Heart left ventricle (tissue), 16 donors: ENCODE measurements at places on chromosomes 2 and 18. TPM values are rescaled to one million over a fixed set of nuclear protein-coding genes. Genes with fewer than 3 reads are reported as not detected.

TRIM43 gene
- total RNA-seq: not detected

RPIA gene
- total RNA-seq: 13.8 TPM

CYTIP gene
- total RNA-seq: 0.53 TPM

BCL2 gene
- total RNA-seq: 7.5 TPM

DNA sequence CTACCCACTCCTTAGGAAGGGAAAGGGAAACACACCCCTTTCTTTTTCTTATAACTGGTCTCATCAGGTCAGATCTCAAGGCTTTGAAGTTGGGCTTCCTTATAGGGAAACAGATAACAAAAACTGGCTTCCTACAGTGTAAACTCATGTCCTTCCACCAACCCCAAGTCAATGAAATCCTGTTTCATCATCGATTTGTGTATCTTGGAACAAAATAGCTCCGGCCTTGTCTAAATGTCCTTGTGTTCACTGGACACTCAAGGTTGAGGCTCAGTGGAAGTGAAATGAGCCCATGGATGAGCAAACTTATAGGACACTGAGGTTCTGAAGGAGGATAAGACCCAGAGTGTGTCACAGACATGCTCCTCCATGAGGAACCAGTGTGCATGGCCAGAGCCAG lies 156.1 kb upstream of the REV1 start:
- H3K36me3 ChIP-seq: no peaks in the 10 kb centered on the region
- DNase-seq: no peak
- no peaks in the 10 kb centered on the region for H3K27me3 ChIP-seq
- H3K4me1 ChIP-seq: peaks cover 25% of the 10 kb centered on the region
- H3K4me3 ChIP-seq: no peak overlapping the region

DNA sequence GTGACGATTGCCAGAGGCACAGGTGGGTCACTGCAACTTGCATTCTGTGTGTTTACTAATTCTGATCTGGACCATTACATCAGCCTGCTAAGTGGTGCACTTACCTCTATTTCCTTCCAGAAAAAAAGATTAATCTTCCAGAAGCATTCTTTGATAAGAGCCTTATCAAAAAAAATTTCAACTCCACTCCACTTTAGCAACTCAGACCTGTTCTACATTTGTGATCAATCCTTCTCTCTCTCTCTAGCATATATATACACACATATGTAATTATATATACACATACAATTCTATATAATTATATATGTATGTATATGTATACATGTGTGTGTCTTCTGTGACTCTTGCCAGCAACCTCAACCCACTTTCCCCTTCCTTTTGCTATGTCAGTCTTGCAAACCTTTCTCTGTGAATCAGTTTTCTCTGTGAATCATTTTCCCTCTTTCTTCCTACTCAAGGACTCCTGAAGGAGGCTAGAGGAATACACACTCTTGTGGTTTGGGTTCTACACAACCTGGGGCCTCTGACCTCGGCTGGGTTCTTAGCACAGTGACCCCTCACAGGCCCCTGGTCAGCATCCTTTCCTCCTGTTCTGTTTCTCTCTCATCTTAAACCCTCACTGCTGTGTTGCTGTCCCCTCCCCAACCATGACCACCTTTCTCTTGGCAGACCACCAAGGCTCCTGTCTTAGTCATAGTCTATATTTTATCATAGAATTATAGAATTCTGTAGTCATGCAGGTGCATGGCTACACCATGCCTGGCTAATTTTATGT lies 130.4 kb upstream of the PELI1 start:
- no peak overlapping the region for H3K4me3 ChIP-seq
- DNase-seq: no peak
- H3K27ac ChIP-seq: peak overlapping the region; percentile 73
- no peaks in the 10 kb centered on the region for H3K27me3 ChIP-seq
- no peaks in the 10 kb centered on the region for H3K36me3 ChIP-seq

DNA sequence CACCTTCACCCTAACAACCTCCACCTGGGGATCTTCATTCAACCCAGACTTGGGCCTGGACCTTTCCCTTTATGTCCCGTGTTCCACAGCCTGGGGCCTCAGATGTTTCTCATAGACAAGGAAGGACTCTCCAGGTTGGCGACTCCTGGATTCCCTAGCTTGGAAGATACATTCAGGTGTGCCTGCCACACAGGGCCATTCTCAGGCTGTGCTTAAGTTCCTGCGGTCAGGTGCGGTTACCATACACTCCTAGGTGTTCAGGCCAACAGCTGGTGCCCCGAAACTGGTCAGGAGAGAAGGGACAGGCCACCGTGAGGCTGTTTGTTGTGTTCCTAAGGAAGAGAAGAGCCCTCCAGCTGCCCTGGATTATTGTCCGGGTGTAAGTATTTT lies 15.6 kb downstream of the SLC4A3 start:
- peaks cover 12% of the 10 kb centered on the region for H3K4me1 ChIP-seq
- peak overlapping the region; percentile 76 for H3K27ac ChIP-seq
- no peaks in the 10 kb centered on the region for H3K36me3 ChIP-seq
- H3K4me3 ChIP-seq: no peak overlapping the region
- no peak for DNase-seq

GRCh38 chr2:233822101-233822771 lies 32.1 kb downstream of the HJURP start:
- no peak overlapping the region for H3K4me3 ChIP-seq
- no peak overlapping the region for H3K27ac ChIP-seq
- no peak for DNase-seq

DNA sequence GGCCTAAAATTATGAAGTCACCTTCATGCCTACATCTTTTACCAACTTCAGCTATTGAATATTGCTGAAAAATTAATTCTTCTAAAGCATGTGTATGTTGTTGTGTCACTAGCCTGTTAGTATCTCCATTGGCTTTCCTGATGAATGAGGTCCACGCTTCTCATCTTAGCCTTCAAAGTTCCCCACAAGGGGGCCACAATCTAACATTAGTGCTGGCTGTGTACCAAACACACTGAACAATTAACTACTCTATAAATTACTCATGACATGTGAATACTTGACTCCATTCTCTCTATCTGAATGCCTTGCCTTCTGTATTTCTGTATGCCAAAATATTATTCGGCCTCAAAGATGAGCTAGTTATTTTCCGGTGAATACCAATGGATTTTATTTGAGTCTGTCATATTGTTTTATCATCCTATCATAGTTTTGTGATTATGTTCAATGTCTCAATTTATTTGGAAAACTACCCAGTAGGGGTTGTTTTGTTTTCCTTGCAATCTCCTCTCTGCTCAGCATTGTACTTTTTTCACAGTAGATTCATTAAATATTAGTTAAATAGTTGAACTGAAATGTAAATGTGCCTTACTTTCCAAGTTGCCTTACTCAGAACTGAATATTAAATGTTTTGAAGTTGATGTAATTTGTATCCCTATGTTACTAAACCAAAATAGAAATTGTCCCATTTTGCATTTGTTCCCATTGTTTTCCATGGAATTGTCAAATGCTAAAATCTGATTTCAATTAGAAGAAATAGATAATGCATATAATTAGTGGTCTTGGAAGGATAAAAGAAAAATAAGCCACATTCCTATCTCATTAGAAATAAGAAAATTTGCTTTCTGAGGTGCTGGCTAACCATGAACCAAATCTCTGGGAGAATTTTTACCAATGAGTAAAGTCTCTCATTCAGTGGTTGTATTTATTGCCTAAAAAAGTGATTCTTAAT lies 208.4 kb upstream of the COL3A1 start:
- no peaks in the 10 kb centered on the region for H3K4me1 ChIP-seq
- H3K4me3 ChIP-seq: no peak overlapping the region
- no peak for DNase-seq
- no peak overlapping the region for H3K27ac ChIP-seq

DNA sequence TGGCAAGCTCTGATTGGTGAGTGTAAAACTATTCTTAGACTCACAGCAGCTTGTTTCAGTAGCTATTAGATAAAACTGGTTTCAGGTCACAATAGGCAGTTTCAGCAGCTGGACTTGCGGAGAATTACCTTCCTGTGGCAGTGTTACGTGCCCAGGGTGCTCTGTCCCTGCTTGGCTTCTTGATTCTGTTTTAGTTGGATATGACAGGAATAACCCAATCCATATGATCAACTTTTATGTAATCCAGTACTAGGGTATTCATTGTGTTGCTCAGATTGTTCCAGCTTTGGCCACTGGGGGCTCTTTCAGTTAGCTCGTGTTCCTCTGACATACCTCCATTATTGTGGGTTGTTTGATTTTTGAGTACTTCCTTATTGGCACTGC lies 43.1 kb downstream of the INPP4A start:
- DNase-seq: no peak
- no peak overlapping the region for H3K27ac ChIP-seq
- H3K27me3 ChIP-seq: no peaks in the 10 kb centered on the region
- no peak overlapping the region for H3K4me3 ChIP-seq
